NCI-H1436 treated with DMSO at 0.1 percent for 48 hours (cell line): ENCODE measurements at places on chromosomes 7 and 10.

GRCh38 chr10:94052866-94053791, 59.4 kb downstream of the PLCE1 start:
- no peak for DNase-seq

GRCh38 chr10:7811000-7811399, 7.3 kb upstream of the TAF3 start:
- no peak for DNase-seq

DNA sequence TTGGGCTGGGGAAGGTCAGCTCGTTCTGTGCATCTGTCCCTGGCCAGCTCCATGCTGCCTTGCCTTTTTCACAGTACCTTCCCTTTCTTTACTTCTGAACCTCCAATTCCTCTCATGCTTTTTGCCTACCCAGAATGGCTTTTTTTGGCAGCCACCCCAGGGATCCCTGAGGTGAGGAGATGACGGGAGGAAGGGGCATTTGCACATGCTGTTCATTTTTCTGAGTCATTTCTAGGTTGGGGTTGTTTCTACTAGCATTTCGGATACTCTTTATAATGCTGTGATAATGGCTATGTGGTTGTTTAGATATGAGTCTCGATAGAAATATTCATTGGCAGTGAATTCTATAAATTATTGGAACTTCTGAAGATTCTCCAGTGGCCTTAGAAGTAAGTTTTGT, 415.1 kb upstream of the FZD8 start:
- DNase-seq: no peak

GRCh38 chr7:6422095-6422494, 25.7 kb downstream of the DAGLB start:
- no peak for DNase-seq

GRCh38 chr10:80536361-80536835, 1.3 kb upstream of the SH2D4B start:
- DNase-seq: no peak

DNA sequence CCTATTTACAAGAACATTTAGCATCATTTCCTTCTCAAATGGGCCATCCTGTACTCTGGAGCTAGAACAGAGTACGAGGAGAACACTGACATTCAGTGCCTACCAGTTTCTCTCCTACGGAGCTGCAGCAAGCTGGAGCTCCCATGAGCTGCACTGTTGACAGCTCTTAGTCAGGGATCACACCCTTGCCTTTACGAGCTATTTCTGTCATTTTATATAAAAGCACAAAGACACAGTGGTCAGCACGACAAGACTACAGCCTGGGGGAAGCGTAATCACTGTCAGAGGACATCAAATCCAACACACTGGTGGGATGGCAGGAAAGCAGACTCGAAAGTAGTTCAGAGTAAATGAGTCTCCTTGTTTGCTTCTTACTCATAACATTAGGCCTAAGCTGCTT, 2.7 kb downstream of the CDCA7L start:
- no peak for DNase-seq

- no peak for DNase-seq
Observed at GRCh38 chr10:10642189-10642588, 375.5 kb upstream of the CELF2 start.

DNA sequence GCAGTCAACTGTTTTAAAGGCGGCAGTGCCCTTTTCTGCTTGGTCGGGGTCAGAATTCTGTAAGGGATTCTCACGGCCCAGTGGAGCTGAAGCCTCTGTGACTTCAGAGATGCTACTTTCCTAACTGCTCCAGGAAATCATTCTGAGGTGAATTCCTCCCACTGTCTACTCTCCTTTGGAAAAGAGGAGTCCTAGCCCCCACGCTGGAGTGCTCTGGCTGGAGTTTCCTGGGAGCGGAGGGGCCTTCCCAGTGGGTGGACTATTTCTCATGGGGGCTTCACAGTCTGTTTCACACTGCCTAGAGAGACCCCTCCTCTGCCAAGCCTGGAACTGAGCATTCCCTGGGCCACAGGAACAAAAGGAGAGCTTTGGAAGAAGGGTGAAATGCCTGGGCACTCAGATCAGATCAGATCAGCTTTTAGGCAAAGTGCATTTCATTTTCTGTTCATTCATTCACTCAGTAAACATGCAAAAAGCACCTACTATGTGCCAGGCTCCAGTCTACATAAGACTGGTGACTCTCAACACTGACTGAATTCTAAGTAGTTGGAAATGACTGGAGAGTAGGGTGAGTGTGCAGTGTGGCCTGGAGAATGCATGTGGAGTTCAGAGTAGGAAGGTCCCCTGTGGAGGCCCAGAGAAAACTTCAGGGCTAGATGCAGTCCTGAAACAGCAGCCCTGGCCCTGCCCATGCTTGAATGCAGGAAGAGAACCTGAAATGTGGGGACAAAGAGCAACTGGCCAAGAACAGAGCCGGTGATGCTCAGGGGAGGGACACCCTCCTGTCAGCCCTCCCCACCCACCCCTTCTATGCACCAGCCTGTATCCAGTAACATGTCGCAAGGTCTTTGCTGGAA, 12.2 kb downstream of the ZNF488 start:
- DNase-seq: no peak

GRCh38 chr10:124683814-124684213, 60.4 kb downstream of the FAM53B start:
- DNase-seq: no peak

DNA sequence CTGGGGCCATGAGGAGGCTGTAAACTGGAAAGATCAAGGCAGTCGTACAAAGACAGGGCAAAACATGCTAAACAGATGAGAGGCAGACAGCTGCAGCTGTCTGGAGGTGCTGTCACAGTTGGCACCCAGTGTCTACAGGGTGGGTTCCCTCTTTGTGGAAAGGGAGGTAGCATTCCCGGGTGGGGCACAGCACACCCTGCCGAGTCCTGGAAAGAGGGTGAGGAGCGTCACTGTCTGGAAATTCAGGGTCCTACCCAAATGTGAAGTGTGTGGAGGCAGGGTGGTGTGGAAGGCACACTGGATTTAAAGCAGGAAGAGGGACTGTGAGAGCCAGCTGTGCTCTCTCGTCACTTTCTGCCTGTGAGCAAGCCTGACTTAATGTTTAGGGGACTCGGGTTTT, 356.2 kb downstream of the SDK1 start:
- no peak for DNase-seq

DNA sequence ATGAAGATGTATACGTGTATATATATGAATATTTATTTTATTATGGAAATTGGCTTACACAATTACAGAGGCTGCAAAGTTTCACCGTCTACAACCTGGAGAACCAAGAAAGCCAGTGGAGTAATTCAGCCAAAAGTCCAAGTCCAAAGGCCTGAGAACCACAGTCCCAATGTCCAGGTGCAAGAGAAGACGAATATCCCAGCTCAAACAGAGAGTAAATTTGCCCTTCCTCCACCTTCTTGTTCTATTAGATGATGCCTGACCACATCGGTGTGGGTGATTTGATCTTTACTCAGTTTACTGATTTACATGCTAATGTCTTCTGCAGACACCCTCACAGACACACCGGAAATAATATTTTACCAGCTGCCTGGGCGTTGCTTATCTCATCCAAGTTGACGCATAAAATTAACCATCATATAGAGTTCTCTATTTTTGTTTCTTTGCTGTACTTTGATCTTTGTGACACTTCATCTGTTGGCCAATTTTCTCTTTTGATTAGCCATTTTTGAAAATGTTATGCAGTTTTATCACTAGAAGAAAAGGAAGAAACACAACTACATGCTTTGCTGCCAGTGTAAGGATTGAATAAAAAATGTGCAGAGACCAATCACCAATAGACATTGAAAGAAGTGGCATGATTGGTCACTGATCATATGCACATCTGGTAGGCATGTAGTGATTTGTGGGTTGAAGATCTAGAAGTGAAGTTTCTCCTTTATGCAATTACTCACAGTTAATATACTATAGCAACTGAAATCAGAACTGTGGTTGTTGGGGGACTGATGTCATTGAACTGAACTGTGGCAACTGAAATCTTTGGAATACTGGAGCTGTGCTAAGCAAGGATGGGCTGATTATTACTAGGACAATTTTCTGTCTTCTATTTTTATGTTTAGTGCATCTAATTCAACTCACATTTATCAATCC, 68.5 kb downstream of the EPDR1 start:
- no peak for DNase-seq

DNA sequence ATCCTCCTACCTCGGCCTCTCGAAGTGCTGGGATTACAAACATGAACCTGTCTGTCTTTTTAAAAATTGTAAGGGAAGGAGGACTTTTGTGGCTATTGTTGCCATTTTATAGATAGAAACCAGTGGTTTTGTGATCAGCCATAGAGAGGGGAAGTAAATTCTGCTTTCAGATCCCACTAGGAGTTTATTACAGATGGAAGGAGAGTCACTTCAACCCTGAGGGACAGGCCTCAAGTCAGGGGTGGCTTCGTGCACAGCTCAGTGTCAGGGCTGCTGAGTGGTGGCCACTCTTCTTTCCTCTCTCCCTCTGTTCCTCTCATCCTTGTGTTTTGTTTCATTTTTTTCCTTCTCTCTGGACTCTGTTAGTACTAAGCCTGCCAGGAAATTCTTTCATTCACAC, 60.8 kb downstream of the OGDH start:
- no peak for DNase-seq

DNA sequence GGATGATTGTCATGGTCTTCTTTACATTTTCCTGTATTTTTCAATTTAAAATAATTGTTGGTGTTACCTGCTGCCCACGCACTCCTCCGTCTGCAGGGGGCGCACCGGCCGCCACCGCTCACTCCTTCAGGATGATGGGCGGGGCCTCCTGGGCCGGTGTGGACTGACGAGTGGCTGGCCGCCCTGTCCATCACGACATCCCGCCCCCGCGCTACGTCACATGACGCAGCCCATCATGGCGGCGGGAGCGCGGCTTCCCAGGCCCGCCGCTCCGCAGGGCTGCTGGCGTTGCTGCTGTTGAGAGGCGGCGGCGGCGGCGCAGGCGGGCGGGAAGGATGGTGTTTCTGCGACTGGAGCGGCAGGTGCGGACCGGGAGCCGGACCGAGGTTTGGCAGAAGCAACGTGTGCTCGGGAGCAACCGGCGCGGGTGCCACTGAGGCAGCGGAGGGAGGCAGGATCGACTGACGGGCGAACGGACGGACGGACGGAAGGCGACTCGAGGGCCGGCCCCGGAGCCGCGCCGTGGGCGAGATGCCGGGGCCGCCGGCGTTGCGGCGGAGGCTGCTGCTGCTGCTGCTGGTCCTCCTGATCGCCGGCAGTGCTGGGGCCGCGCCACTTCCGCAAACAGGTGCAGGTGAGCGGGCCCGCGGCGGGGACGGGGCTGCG, at the start of gene LMTK2:
Gene LMTK2 (plus strand): TSS at position 216 of the 666 bp plus-strand sequence. CDS start 316 bp downstream, at position 532.
- DNase-seq: peak; percentile 39

GRCh38 chr10:109933984-109934565, 10.8 kb upstream of the XPNPEP1 start:
- DNase-seq: no peak

- no peak for DNase-seq
Observed at GRCh38 chr10:125030567-125031197, 88.8 kb downstream of the ZRANB1 start.

DNA sequence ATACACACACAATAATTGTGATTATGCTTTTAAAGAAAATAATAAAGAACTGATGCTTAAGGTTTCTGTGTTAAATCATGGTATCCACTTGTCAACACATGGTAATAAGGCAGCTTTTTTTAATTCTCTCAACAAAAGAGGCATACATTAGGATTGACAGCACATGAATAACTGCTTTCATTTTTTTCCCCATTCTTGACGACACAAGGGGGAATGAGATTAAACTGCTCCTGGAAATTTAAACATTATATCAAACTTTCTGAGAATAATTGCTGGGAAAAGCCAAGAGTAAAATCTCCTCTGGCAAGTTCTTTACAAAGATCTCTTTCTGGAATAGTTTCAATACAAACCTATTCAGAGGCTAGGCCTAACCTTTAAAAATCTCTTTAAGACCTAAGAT, 99.0 kb upstream of the GPR22 start:
- no peak for DNase-seq

DNA sequence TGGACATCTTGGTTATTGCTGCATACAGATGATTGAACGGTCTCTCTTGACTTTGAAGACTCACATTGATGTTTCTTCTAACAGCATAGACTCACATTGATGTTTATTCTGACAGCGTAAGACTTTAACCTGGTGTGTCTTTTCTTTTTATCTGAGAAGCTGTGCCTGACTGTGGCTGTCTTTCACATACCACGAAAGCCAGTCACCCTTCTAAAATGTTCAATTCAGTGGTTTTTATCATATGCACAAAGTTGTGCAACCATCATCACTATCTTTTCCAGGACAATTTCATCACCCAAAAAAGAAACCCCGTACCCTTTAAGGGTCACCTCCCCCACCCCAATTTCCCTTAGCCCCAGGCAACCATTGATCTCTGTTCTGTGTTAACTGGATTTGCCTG, 24.7 kb downstream of the CELF2 start:
- no peak for DNase-seq

DNA sequence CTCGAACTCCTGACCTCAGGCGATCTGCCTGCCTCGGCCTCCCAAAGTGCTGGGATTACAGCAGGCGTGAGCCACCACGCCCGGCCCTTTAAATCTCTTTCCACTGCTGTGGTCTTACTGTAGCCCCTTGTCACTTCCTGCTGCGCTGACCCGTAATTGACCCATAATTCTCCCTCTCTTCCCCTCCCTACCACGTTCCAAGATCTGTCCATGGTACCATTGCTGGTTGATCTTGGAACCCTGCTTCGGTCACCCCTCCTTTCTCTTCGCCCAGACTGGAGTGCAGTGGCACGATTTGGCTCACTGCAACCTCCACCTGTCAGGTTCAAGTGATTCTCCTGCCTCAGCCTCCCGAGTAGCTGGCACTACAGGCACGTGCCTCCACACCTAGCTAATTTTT, 6.5 kb downstream of the POR start:
- no peak for DNase-seq

GRCh38 chr7:130444234-130444633, 3.4 kb upstream of the CEP41 start:
- DNase-seq: no peak

GRCh38 chr7:97580205-97580604, 151.7 kb upstream of the TAC1 start:
- no peak for DNase-seq

- DNase-seq: no peak
Observed at GRCh38 chr10:62880162-62880561, 64.0 kb upstream of the EGR2 start.

GRCh38 chr7:69981646-69982045, 383.4 kb downstream of the AUTS2 start:
- DNase-seq: no peak

- DNase-seq: peak; percentile 23
Observed at GRCh38 chr10:50224330-50224952, 26.9 kb downstream of the ASAH2 start.

- no peak for DNase-seq
Observed at GRCh38 chr7:28432105-28432504, 19.8 kb downstream of the CREB5 start.

- no peak for DNase-seq
Observed at GRCh38 chr7:23002698-23003097, 11.2 kb downstream of the HYCC1 start.

DNA sequence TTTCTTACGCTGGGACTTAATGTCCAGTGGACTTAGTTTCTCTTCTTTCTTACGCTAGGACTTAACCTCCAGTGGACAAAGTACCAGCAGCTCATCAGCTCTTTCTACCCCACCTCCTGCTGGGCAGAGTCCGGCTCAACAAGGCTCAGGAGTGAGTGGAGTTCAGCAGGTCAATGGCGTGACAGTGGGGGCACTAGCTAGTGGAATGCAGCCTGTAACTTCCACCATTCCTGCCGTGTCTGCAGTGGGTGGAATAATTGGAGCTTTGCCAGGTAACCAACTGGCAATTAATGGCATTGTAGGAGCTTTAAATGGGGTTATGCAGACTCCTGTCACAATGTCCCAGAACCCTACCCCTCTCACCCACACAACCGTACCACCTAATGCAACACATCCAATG, 199.7 kb downstream of the MLLT10 start:
- DNase-seq: no peak

GRCh38 chr10:53748319-53748718, 975.7 kb upstream of the MBL2 start:
- DNase-seq: no peak
